GM12891 (cell line): ENCODE measurements at places on chromosomes 12 and 14.

DNA sequence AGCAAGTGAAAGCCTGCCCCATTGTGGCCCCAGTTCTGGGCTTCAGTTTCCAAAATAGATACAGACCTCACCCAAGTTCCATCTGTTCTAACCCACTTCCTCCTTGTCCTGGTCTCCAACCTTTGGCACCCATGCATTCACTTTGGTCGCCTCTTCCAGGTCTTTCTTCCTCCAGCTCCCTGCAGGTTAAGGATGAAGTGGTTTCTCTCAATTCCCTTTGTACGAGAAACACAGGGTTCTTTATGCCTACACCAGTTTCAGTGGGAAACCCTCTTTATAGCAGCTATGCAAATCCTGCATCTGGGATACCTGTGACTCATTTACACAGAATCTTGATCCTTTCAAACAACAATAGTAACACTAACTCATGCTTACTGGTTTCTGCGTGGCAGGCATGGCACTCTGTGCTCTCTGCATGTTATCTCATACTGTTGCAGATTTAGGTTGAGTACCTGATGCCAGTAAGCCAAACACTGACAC, 110.6 kb upstream of the AMIGO2 start:
- DNase-seq, result no peak

DNA sequence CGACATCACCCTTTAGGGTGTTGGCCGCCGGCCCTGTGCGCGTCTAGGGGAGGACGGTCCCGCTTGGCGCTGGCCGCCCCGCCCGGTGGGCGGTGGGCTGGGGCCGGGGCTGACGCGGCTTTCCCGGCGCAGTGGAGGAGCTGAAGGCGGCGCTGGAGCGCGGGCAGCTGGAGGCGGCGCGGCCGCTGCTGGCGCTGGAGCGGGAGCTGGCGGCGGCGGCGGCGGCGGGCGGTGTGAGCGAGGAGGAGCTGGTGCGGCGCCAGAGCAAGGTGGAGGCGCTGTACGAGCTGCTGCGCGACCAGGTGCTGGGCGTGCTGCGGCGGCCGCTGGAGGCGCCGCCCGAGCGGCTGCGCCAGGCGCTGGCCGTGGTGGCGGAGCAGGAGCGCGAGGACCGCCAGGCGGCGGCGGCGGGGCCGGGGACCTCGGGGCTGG, 3.6 kb downstream of the TNFAIP2 start:
- DNase-seq, result no peak

GRCh38 chr14:33693237-33693636, 257.6 kb downstream of the EGLN3 start:
- no peak for DNase-seq

GRCh38 chr12:26643532-26644315, 189.3 kb downstream of the ITPR2 start:
- DNase-seq, result no peak

- DNase-seq, result no peak
Measured at GRCh38 chr12:97112136-97112535, 205.1 kb downstream of the NEDD1 start.

GRCh38 chr12:107359382-107359781, 266.0 kb upstream of the CRY1 start:
- DNase-seq, result no peak

- DNase-seq, result no peak
Measured at GRCh38 chr12:81395431-81395830, 317.6 kb downstream of the ACSS3 start.

DNA sequence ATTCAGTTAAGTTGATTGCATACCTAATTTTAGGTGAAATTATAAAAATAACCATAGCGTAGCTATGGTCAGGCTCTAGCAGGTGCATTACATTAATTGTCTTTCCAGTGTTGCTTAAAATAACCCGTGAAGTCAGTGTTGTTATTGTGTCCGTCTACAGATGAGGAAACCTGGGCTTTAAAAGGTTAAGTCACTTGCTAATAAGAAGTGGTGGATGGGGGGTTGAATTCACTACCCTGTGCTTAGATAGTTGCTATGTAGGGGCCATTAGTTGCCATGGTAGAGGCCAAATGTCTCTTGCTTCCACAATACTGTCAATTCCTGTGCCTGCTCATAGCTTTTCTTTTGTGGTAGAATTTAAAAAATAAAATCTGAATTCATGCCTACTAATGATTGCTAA, 174.8 kb downstream of the PELI2 start:
- DNase-seq, result no peak

DNA sequence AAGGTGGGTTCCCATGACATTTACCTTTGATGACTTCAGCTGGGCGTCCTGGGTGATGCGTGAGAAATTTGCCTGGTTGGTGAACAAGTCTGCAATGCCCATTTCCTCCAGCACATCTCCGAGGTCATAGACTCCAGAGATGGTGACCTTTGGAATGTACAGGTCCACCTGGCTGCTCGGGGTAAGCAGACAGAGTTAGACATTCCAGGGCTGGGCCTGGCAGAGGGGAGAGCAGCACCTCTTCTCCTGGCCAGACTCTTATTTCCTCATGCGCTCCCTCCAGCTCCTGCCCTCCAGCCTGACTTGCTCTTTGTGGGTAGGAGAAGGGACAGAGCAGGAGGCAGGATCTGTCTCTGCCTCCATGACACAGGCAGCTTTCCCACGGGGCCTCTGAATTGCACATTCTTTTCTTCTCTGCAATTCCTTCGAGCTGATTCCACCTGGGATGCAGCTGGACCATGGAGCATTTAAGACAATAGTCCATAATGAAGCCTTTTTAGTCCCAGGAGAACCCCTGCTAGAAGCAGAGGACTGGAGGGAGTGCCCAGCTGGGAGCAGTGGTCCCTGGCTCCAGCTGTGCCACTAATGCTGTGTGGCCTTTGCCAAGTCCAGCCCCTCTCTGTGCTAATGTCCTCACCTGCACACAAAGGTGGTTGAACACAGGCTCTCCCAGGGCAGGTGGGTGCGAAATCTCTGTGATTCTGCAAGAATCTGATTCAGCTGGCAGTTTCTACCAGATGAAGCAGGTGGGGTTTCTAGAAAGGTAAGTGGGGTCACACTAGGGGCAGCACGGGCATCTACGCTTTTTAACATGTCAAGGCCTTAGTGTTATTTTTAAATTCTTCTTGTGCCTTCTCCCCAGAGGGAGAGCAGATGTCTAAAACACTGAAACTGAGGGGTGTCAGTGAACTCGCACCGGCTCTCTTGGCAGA, 13.2 kb upstream of the SERPINA10 start:
- no peak for DNase-seq

DNA sequence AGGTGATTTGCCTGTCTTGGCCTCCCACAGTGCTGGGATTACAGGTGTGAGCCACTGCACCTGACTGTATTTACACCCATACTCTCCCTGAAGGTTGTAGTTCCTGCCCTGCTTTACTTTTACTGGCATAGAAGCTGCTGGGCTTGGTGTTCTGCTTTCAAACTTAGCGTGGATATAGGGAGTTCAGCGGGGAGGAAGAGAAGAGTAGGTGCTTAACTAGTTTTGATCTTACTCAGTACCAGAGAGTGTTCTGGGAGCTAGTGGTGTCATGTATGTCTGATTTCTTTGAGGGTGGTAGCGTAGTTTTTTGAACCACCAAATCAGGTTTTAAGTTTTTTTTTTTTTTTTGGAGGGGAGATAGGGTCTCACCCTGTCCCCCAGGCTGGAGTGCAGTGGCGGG, 13.8 kb downstream of the RCOR1 start:
- DNase-seq, result no peak

DNA sequence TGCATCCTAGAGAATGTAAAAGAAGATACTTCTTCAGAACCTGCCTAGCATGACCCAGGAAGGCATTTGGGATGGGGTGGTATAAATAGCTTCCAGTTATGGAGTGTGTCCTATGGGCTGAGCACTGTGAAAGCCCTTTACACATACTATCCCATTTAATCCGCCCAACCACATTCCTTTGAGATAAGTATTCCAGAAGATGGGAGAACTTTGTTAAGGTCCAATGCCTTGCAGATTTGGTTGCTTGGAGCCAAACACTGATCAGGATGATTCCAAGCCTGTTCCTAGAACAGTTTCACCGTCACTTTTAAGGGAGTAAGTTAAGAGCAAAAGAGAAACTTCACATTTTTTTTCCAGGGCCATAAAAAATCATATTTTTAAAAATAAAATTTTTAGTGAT, 82.5 kb upstream of the CLMN start:
- DNase-seq, result no peak

DNA sequence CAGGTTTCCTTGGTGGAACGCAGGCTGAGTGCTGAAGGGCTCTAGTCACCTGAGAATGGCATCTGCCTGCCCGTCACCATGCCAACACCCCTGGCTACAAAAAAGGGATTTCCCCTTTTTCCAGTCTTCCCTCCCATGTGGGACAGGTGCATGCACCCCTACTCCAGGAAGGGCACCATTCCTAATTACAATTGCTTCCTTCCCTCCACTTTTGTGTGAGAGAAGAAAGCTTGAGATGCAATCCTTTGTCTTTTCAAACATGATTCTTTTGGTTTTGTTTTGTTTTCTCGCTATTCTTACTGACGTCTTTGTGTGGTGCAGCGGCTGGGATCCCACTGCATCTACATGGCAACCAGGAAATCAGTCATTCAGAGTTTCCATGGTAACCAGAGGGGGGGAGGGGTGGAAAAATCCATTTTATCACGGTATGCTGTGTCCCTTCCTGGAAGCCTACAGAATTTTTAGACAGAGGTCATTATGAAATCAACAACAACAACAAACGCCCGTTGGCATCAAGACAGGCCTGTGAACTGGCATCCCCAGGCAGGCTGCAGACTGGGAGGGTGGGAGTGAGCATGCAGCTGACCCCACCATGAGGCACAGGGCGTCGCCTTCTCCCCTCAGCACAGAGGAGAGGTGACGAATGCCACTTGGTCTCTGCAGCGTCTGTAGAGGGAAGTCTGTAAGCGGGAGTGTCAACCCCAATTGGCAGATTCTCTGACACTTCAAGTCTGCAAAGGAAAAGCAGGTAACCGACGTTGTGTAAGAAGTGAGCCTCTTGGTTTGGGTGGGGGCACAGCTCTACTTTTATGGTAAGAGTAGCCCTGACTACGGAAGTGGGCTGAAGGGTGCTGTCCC, 13.6 kb upstream of the GNG2 start:
- no peak for DNase-seq

DNA sequence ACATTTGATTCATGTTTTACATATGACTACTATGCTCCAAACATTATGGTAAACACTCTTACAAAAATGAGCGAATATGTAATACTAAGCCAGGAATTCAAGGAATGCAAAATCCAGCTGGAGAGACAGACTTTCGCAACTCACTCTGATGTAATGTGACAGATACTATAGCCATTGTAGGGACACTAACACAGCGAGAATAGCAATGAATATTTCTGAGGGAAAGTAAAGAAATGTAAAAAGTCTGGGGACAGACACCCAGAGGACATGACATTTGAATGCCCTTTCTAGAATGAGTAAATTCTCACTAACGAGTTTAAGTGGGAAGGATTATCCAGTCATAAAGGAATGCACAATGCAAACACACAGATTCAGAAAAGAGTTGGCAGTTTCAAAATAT, 121.9 kb downstream of the PIK3C2G start:
- no peak for DNase-seq

- DNase-seq, result no peak
Measured at GRCh38 chr12:68646484-68646883, 35.8 kb downstream of the RAP1B start.

DNA sequence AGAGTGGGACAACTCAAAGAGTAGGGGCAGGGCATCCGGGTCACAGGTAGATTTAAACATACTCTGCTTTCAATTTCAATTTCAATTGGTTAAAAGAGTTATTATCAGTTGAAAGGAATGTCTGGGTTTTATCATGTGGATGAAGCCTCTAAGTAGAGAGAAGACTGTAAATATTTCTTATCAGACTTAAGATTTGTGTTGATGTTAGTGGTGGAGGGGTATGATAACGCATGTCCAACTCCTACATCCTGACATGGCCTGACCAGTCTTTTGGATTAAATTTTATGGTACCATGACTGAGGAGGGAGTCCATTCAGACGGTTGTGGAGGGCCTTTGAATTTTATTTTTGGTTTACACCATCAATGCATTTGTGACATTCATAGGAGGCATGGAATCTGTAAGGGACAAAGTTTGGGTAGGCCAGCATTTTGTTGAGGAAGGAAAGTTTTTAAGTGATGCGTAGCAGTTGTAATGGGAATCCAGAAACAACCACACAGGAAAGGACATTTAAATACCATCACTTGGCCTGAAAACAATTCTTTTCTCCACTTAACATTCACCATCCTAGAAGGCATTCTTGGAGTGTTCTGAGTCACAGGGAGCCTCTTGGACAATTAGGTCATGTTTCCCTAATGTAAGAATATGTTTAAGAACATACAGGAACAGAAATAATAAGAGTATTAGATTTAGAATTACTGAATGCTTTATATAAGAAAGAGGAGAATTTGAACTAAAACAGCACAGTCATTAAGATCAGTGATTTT, 371.9 kb downstream of the ATP23 start:
- DNase-seq, result no peak

GRCh38 chr12:64497484-64497883, 45.6 kb downstream of the TBK1 start:
- DNase-seq, result no peak

- no peak for DNase-seq
Measured at GRCh38 chr12:88153959-88154358, 11.9 kb downstream of the TMTC3 start.

DNA sequence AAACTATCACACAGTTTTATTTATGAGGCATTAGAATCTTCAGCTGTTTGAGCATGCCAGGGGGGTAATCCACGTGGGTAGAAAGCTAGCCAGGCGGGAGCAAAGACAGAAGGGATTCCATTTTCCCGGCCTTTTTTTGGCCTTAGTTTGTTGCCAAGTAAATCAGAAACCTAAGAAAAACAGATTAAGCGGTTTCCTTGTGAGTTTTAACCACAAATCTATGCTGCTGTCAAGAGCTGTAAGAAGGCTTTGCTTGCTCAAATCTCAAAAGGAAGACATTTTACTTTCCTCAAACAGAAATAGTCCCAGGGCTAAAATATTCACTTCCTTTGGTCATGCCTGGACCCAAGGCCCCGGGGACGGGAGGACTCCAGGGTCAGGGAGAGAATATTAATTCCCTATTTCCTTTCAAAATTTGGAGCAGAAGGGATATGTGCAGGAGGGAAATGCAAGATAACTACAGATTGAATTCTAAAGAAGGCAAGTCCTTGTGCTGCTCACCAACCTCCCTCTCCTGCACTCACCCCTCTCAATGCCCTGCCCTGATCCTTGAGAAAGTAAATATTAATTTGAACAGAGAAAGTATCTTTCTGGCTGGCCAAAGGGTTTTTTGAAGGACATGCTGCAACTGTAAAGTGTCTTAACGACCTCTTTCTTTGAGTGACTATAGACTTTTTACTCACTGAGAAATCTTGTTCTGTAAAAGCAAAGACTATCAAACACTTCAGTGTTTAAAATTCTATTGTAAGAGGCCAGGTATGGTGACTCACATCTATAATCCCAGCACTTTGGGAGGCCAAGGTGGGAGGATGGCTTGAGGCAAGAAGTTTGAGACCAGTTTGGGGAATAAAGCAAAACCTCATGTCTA, 75.7 kb downstream of the HSD17B6 start:
- DNase-seq, result no peak
